ENCODE measurements at places on chromosomes 4 and X.

DNA sequence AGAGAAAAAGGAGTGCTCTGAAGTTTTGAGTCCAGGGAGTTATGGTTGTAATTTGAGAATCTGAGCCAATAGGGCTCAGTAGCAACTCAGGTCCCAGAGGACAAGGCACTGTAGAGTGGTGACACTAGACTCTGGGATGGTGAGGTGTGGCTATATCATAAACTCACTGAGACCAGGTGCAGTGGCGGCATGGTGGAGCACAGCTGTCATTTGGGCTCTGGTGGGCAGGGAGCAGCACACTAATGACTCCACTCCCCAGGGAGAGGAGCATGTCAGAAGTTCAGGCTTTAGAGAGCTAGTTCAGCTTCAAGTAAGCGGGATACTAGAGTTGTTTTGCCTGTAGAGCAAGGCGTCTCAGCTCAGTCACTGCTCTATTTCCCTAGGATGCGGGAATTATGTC lies 165.4 kb upstream of the USP38 start:
- no peak for DNase-seq

DNA sequence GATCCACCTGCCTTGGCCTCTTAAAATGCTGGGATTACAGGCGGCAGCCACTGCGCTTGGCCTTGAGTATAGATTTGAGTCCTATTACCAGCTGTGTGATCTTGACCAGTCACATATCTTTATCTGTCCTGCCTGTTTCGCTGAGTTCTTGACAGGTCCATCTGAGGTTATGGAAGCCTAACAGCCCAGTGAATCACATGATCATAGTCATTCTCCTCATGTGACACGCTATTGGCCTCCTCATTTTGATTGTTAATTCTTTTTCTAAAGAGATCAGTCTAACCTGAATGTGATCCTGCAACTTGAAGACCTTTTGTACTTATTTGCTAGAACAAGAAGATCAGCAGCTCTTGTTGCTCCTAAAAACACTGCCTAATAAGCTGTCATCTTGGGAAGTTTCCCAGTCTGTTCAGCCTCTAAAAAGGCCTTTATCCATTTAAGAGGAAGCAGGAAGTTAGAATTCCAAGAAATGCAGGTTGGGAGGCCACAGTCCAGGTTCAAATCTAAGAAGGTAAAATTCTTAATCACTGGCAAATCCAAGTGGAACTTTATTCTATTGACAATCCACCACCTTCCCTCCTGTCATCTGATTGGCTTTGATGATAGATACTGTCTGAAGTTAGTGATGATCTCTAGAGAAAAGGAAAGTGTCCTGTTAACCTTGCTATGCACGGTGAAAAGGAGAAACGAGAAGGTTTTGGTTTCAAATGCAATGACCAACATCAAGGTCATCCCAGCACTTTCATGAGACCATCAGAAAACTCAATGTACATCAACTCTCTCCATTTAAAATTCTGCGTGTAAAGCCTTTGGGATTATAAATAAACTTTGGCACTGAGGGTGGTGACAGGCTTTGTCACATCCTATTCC lies 86.9 kb downstream of the CHRNA9 start:
- DNase-seq: no peak

GRCh38 chr4:185358514-185358913 lies 37.2 kb downstream of the LRP2BP start:
- no peak for DNase-seq

DNA sequence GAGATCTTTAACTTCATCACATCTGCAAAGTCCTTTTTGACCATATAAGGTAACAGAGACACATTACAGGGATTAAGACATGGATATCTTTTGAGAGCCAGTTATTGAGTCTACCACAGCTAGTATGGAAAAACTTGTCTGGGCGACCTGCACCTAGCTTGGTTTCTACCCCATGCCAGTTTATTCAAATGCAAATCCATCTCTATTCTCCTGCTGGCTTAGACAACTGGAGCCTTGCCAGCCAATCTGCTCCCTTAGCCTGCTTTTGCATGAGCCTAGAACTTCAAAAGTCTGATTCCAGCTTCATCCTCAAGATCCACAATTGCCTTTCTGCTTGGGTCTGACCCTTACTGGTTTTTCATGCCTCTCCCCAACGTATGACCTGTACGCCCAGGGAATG lies 212.0 kb upstream of the AFF2 start:
- DNase-seq: no peak

- no peak for DNase-seq
Observed at GRCh38 chr4:65202165-65202852, 468.0 kb downstream of the EPHA5 start.

DNA sequence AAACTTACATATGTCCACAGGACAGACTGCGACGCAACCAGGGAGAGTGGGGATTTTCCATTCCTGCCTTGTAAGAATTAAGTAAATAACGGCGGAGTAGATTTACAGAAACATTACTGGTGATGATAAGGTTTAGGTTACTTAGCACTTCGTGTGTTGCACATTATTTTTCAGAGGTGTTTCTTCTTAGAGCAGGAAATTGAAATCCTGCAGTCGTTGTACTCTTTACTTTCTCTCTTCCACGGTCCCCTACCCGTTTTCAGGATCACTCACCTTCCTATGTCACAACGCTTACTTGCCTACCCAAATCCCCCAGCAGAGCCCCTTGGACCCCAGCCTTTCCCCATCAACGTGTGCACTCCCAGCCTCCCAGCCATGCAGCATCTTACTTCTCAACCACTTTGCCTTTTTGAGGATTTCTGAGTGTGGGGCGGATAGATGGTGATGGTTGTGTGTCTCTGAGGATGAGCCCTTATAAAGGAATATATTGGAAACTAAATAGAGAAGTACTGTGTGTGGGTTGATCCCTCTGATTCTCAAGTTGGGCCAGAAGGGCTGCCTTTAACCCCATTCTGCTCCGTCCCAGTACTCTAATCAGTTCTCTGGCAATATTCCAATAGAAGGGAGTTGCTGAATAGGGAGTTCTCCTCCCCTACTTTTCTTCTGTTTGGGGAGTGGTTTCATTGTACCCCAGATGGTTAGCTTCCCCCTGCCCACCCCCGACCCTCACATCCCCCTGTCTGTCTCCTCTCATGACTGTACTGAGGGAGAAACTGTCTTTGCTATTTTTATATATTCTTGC lies 1.6 kb downstream of the MID2 start:
- DNase-seq: no peak

- no peak for DNase-seq
Observed at GRCh38 chrX:137227151-137227550, 193.4 kb upstream of the GPR101 start.

GRCh38 chr4:138438608-138439007 lies 196.5 kb upstream of the SLC7A11 start:
- no peak for DNase-seq

GRCh38 chr4:75514949-75515612 lies 808 bp downstream of the THAP6 start:
- DNase-seq: no peak

DNA sequence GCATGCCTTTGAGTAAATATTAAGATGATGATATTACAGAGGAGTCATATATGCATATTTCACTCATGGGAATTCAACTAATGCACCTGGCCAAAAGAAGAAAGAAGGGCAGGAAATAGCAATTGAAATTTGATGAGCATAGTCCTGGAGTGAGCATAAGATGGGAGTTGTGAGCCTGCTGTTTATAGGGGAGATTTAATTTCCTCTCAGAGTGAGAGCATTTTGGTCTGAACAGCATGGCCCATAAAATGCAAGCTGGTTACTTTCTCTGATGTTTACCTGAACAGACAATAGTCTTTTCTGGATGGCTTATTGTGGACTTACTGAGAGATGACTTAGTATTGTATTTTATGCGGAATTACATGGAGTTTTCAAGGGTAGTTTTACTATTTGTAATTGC lies 53.6 kb downstream of the FHIP1A start:
- DNase-seq: no peak

DNA sequence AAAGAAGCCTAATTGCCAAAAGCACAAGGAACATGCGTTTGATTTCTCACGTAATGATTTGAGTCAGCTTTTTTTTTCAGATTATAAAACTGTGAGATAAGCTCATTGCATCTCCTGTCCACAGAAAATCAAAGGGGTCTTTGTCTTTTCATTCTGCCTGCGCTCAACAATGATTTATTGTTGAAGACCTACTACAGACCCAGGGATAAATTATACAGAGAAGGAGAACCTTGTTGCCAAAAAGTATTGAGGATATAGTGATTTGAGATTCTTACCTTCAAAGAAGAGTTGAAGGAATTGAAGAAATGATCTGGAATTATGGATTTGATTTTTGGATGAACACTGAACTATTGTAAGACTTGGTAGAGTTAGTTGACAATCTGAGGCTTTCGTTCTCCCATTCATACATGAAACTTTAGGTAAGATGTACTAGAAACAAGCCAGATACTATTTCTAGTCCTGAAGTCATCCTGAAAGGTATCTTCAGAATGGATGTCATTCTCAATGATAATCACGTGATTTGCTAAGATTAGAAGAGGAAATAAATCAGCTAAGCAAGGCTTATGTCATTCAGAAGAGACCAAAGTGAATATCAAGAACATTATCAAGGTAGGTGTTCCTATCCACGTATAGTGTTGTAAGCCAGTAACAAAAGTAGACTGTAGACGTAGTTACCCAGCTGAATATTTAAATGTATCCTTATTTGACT lies 71.1 kb upstream of the SCOC start:
- no peak for DNase-seq

DNA sequence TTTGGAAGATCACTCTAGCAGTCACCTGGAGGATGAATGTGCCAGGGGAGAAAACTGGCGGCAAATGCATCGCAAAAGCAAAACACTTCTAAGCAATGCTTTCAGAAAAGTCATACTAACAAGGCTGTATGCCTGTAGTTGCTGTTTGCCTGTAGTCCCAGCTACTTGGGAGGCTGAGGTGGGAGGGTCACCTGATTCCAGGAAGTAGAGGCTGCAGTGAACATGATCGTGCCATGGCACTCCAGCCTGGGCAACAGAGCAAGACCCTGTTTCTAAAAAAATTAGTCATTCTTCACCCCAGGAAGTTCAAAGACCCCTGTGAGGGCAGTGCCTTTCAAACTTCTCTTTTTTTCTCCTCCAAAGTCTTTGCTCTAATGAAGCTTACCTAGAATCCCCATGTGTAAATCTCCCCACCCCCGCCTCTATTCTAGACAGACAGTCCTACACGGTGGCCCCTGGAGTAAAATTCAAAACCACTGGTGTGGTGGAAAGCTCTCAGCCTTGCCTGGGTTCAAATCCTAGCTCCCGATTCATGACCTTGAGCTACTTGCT lies 5.5 kb downstream of the SOWAHD start:
- no peak for DNase-seq

GRCh38 chrX:104255465-104255864 lies 732 bp upstream of the ESX1 start:
- DNase-seq: no peak

GRCh38 chr4:158856852-158857251 lies 88.0 kb downstream of the FNIP2 start:
- no peak for DNase-seq
